ENCODE measurements at places on chromosomes 16 and 17. TPM values are rescaled to one million over a fixed set of nuclear protein-coding genes. Genes with fewer than 3 reads are reported as not detected.

DNA sequence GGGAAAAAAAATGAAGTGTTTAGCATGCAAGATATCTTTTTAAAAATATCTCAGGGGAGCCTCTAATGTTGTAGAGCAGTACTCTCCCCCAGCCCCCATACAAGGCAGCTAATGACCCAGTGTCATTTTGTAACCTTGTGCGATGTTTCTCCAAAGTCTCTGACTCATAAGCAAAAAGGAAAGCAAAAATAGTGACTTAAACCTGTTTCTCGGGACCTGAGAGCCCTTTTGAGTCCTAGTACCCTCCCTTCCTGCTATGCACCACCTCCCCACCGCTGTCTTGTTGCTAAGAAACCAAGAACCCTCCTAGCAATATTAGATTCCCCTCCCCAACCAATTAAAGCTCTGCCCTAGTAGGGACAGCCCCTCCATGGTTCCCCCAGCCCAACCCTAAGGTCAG is 2.8 kb downstream of the MYCBPAP start:
- peak; percentile 42 for DNase-seq

Gene SCARF1
- total RNA-seq = 1.1 TPM

GRCh38 chr16:72840631-72841381 is 207.1 kb downstream of the ZFHX3 start:
- no peak for DNase-seq

Gene TOX3
- total RNA-seq = not detected

DNA sequence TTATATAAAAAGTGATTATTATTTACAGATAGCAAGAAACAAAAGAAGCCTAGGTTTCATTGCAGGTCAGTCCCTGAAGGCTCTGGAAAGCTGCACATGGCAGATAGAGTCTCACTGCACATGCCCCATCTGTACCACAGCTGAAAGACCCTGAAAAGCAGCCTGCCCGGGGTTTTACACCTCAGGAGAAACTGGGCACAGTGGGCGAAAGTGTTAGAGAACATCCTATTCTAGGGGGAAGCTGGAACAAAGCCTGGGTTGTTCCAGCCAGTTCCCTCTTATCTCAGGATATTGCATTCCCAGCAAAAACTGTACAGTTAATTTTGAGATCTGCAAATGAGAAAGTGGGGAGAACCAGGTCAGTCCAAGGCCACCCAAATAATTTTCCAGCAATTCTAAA is 419.7 kb downstream of the CNTNAP4 start:
- DNase-seq = no peak

GRCh38 chr16:81553814-81554675 is 109.4 kb downstream of the CMIP start:
- no peak for DNase-seq

DNA sequence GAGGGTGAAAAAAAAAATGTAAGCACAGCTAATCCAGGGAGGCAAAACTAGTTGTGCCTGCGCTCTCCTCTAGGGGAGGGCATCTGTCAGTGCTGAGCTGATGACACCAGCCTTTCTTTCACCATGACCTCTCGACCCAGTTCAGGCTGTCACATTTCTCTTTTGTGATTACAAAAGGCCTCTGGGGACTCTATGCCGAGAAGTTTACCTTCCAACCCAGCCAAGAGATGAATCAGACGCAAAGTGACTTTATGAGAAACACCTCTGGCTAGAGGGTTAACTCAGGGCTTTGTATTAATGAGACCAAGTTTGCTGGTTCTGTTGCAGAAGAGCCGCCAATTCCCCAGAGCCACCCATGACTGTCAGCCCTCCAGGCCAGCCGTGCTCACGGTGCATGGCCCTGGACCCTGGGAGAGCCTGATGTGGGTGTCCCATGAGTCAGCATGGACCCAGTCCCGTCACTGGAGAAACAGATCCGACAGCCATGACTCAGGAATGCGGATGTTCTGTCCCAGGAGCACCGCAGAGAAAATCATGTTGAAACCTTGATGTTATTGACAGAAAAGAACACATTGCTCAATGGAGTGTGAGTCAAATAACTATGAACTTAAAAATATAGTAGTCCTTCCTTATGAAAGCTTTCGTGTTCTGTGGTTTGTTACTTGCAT is 437.2 kb downstream of the HS3ST3B1 start:
- peak; percentile 72 for DNase-seq

DNA sequence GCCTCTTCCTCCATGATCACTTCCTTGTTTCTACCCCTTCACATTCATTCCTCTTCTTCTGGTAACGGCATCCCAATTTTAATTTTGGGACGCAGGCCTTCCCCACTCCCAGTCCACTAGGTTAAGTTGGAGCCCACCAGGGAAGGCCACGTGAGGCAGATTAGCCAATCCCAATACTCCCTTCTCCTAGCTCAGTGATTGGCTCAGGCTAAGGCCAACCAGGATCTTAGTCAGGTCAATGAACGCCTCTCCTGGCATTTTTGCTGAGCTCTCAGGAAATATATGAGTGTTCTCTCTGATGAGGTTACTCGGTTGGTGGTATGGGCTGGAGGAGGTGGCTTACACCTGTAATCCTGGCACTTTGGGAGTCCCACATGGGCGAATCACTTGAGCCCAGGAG is 15.4 kb downstream of the SEZ6L2 start:
- DNase-seq = no peak

Gene SLC4A1
- not detected for total RNA-seq

DNA sequence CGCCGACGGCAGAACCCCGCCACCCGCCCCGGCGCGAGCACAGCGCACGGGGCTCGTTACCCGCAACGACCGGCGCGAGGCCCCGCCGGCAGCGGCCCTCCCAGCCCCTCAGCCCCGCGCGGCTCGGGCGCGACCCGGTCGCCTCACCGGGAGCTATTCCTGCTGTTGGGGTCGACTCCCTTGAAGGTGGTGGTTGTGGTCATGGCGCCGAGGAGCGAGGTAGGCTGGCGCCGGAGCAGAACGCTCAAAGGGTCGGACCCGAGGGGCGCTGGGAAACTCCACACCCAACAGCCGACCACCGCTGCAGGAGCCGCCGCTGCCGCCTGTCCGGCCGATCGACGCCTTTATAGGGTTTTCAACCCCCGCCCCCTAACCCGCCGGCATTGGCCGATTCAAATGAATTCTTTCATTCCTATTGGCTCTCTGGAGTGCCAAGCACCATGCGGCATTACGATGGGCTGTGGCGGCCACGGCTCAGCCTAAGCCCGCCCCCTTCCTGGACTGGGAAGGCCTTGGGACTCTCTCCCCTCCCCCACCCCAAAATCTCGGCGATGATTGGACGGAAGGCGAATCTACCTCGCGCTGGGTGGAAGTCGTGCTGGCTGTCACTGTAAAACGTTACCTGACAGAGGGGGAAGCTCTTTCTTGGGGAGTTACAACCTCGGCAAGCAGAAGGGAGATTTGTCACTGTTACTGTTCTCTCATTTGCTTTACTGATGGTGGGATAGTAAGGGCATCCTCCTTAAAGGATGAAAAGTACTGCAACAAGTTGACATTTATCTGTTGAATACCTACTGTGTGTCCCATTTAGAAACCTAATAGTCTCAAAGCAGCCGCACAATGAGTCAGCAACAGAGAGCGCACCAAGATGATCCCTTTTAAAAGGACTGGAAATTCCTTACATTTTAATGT is at the start of gene JPT1:
TSS of gene JPT1 (minus strand) at position 318 of the 912 bp plus-strand sequence. CDS start at position 203, 115 bp downstream.
- DNase-seq = peak; percentile 99

DNA sequence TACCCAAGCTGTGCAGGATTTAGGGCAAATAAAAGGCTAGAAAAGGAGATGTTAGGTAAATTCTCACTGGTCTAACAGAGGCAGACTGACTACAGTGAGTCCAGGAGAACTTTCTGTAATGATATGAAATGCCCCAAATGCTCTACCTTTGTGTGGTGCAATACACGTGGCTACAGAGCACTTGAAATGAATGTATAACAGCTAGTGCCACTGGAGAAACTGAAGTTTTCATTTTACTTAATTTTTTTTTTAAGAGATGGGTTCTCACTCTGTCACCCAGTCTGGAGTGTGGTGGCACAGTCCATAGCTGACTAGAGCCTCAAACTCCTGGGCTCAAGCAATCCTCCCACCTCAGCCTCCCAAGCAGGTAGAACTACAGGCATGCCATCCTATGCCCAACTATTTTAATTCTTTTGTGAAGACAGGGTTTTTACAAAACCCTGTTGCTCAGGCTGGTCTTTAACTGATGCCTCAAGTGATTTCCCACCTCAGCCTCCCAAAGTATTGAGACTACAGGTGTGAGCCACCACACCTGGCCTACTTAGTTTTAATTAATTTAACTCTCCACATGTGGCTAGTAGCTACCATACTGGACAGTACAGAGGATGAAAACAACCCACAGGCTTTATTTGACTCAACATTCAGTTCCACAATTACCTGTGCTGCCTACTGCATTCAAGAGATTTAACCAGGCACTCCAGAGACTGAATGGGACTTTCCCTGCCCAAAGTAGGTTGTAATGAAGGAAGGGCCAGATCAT is 84.8 kb upstream of the PLEKHM1 start:
- no peak for DNase-seq

DNA sequence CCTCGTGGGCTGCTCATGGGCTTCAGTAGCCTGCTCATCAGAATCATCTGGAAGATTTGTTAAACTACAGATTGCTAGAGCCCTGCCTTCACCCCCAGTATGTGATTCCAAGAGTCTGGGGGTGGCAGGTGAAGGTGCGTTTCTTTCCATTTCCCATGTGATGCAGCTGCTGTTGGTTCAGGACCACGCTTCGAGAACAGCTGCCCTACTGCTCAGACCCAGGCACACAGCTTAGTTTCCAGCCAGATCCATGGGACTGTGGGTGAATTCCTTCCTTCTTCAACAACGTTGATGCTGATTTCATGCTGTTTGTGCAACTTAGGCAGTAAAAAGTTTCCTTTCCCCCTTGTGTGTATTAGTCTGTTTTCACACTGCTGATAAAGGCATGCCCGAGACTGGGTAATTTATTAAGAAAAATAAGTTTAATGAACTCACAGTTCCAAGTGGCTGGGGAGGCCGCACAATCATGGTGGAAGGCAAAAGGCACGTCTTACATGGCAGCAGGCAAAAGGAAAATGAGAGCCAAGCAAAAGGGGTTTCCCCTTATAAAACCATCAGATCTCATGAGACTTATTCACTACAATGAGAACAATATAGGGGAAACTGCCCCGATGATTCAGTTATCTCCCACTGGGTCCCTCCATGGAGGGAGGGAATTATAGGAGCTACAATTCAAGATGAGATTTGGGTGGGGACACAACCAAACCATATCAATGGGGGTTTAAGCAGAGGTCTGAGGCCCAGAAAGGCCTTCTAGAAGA is 159.2 kb downstream of the XYLT1 start:
- DNase-seq = no peak

DNA sequence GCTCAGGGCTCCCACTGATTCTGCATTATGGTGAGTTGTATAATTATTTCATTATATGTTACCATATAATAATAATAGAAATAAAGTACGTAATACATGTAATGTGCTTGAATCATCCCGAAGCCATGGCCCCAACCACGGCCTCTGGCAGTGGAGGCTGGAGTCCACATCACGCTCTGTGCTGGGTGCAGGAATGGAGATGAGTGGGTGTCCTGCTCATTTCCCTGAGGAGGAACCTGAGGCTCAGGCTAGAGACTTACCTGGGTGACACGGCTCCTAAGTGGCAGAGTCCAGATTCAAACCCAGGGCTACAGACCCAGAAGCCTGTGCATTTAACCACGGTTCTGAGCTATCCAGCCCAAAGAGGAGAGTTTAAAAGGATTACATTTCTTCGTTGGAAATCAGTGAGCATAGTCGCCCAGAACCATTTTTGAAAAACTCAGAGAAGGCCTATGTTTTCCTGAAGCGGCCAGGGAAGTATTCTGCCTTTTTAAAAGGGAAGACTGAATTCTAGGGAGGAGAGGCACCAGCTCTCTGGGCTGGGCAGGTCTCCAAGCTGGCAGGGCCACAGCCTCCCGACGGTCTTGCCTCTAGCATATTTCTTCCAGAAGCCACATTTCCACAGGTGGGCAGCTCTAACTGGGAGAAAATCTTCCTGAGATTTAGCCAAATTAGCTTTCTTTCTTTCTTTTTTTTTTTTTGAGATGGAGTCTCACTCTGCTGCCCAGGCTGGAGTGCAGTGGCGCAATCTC is 6.7 kb downstream of the IL4R start:
- DNase-seq = no peak

- DNase-seq = peak; percentile 55
Measured at GRCh38 chr16:57150682-57151330, 35.0 kb downstream of the PSME3IP1 start.

DNA sequence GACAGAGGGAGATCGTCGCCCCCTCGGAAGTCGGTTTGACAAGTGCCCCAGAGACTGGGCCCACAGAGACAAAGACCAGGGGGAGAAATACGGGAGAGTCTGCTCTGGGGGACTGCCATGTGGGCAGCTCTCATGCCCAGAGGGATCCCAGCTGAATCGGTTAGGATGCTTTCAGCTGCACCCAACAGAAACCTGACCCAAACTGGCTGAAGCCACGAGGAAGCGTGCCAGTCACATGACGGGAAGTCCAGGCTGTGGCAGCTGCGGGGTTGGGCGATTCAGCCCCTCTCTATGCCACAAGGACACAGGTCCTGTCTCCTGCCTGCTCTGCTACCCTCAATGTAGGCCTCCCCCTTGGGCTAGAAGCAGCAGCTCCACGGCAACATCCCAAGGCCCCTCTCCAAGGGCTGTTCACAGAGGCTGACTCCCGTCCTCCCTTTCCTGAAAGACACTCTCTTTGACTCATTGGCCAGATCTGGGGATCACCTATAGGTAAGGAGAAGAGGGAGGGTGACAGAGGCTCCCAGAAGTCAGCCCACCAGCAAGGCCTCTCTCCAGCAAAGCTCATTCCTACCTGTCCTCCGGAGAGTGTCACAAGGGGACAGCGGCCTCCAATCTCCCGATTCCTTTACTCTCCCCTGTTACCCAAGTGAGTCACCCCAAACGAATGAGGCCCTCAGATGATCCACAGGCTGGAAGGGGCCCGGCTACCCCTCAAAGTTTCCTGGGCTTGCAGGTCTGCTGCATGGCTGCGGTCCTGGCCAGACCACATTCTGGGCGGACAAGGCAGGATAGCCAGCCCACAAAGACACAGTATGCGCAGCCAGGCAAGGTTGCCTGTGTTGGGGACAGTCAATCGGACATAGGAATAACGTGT is 75.8 kb downstream of the RBFOX3 start:
- DNase-seq = no peak

Gene ZP2
- not detected for total RNA-seq

Gene CCL2
- total RNA-seq = 26.2 TPM

Gene TBC1D28
- total RNA-seq = 0.12 TPM

DNA sequence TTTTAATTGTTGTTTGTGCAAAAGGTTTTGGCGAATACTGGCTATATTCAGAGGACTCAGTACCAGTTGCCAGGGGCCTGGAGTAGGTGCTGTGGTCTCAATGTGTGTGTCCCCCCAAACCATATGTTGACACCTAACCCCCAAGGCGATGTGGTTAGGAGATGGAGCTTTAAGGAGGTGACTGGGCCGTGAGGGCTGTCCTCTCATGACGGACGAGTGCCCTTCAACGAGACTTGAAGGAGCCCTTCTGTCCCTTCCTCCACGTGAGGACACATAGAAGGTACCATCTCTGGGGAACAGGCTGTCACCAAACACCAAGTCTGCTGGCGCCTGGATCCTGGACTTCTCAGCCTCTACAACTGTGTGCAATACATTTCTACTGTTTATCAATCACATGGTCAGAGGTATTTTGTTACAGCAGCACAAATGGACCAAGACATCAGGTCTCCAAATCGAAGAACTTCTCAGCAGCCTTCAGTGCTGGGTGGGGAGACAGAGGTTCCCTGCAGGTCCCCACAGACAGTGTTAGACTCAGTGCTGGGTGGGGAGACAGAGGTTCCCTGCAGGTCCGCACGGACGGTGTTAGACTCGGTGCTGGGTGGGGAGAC is 24.8 kb upstream of the METRNL start:
- DNase-seq = no peak

- peak; percentile 85 for DNase-seq
Measured at GRCh38 chr16:11105038-11105903, 150.7 kb downstream of the SOCS1 start.

Gene MYOCD
- total RNA-seq = not detected

Gene METTL26
- 150 TPM for total RNA-seq

GRCh38 chr17:21425736-21426135 is 49.6 kb downstream of the KCNJ12 start:
- no peak for DNase-seq
